ENCODE measurements at places on chromosomes 3 and 15.

GRCh38 chr15:30953731-30954378, 37.6 kb downstream of the MTMR10 start:
- no peak for DNase-seq

DNA sequence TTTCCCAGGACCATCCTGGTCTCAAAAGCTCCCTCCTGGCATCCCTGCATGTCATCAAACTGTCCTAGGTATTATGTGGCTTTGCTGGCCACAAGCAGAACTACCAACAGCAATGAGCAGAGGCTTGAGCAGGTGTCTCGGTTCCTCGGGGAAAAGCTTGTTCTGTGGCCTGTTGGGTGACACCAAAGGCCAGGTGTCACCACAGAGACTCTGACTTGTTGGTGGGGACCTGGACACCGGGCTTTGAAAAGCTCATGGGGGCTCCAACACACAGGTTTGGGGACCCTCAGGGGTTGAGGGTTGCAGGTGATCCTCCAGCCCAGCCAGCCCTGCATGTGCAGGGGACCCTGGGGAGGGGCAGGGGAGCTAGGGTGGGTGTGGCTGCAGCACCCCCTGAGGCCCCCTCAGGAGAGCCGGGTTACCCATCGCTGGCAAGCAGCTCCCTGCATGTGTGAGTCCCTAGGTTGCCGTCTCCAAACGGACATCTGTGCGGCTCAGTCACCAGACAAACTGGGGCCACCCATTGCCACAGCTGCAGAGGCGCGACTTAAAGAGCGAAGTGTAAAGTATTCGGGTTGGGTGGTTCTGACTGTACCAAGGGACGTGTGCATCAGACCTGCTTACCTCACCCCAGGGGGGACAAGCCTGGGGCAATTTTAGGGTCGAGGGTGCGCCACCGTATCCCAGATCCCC, 140.1 kb downstream of the CHSY1 start:
- DNase-seq: no peak

DNA sequence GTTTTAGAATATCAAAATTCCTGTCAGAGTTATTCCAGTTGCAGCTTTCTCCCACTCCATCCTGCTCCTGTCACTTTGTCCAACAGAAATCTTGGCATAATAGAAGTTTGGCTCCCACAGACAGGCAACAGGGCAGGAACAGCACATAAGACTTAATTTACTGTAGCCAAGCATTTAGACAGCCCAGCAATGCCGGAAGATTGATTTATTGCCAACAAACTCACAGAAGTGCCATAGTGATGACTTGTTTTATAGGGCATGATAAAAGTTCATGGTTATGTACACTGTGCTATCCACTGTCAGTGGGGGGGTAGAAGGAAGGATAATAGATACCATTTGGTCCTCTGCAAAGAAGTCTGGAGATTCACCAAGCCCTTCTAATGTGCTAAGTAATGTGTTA, 98.3 kb upstream of the CBLB start:
- no peak for DNase-seq

DNA sequence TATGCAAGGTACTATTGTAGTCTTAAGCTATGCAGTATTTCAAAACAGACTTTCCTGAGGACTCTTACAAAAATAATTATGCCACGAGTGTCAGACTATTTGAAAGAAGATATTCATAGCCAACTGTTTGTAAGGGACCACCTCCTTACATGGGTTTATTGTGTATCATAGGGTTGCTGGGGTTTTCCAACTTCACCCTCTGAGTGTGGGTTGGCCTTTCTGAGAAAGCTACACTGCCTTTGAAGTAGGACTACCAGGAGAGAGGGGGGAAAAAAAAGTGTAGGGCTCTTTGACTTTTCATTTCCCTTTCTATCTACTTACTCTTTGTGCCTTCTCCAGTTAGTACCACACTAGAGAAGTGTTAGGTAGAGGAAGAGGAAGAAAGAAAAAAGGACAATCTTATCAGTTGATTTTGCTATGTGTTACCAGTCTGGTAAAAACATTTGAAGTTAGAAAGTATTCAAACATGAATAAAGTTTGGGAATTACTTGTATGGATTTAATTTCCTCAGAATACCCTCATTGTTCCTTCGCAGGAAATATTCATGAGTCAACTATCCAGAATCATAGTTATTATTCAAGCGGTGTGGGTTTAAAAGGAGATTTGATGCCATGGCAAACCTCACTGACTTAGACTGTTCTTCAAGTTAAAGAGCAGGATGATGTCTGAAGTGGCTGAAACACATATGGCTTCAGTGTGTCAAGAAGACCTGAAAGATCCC, 329.3 kb upstream of the THBS1 start:
- no peak for DNase-seq

GRCh38 chr3:188270423-188270972, 116.5 kb downstream of the LPP start:
- no peak for DNase-seq

DNA sequence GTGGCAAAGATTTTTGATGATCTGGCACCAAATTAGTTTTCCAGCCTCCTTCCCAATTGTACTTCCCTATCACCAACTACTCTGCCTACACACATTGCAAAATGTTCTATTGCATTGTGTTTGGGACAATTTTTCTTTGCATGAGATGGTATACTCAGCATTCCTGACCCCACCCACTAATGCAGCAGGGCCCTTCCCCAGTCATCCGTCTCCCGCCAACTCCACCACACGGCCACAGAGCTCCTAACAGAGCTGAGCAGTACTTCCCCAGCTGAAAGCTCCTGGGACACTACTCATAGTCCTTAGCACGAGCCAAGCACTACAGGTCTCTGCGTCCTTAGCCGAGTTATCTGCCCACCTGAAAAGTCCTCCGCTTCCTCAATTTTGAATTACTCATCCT, 34.2 kb downstream of the TXNRD3 start:
- no peak for DNase-seq

DNA sequence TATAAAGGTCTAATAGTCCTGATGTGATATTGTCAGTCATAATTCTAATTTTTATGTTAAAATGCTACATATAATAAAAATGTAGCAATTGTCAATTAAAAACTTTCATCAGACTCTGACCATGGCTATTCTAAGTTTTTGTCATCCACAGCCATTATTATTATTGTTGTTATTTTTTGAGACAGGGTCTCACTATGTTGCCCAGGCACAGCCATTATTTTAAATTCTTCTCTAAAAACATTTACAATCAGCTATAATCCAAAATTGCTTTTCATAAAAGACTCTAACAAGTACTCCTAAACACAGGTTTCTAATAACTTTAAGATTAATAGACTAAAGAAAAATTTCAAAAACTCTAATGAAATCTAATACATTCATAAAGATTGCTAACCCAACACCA, 41.0 kb upstream of the SETD2 start:
- no peak for DNase-seq
